ENCODE measurements at places on chromosomes 5 and 9.

DNA sequence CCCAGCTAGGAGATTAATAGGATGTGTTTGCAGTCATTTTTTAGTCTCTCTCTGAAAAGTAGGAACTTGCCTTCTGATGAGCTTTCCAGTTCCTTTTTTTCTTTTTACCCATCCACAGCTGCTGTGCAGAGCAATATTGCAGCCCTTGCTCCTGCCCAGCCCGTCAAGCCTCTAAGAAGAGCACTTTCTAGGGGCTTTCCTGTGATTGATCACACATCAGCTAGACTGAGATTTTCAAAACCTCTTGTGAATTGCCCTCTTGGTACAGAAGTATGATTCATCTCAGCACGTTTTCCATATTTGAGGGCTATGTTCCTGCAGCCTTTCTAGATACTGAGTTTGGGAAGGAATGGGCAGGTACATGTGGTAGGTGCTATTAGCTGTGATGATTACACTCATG lies 93.9 kb downstream of the GALNT10 start:
- no peak for DNase-seq

GRCh38 chr5:6576861-6577501 lies 55.9 kb downstream of the NSUN2 start:
- peak; percentile 43 for DNase-seq

DNA sequence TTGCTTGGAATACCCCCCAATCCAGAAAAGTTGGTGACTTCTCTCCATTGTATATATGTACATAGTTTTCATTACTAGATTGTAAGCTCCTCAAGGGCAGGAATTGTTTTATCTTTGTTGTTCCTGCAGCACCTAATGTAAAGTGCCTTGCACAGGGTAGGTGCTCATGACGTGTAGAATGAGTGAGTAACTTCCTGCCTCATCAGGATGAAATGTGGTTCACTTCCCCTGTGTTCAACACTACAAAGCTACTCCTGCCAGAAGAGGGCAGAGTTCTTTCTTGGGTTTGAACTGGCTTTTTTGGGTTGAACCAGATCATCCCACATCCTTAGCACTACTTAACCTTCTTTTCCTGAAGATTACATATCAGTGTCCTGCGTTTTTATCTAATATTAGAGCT lies 23.9 kb downstream of the GTF3C4 start:
- DNase-seq = peak; percentile 35

- no peak for DNase-seq
Measured at GRCh38 chr5:81908044-81908443, 63.8 kb upstream of the ATG10 start.

DNA sequence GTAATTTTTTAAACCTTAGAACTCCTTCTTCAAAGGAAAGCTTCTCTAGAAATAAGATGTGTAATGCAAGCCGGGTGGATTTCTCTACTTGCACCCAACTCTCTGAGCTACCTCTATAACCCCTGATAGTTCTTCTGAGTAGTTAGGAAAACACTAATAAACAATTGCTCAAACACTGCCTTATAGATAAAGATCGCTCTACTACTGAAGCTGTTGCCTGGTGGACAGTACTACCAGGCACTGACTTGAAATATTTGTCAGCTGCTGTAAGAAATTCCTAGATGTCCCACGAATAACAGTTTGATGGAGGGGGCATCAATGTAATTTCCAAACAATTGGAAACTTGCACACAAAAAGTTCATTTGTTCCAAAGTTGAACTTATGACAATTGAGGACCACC lies 42.0 kb downstream of the NR3C1 start:
- no peak for DNase-seq

DNA sequence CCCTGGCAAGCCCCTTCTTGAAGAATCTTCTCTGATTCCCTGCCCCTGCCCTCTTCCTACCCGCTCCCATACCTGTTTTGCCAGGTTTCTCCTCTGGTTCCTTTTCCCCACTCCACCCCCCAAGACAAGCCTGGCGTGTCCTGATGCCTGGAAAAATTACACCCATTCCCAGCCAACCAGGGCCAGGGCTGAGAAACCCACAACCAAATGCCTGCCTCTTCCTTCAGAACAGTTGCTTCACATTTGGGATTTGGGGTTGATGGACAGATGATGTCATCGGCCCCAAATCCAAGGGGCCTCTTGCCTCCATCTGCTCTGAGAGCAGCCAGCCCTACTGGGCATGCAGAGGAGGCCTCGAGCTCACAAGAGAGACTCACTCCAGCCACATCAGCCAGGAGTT lies 8.8 kb upstream of the NEK6 start:
- peak; percentile 84 for DNase-seq

- DNase-seq = peak; percentile 64
Measured at GRCh38 chr9:14488421-14489190, 174.7 kb upstream of the NFIB start.

DNA sequence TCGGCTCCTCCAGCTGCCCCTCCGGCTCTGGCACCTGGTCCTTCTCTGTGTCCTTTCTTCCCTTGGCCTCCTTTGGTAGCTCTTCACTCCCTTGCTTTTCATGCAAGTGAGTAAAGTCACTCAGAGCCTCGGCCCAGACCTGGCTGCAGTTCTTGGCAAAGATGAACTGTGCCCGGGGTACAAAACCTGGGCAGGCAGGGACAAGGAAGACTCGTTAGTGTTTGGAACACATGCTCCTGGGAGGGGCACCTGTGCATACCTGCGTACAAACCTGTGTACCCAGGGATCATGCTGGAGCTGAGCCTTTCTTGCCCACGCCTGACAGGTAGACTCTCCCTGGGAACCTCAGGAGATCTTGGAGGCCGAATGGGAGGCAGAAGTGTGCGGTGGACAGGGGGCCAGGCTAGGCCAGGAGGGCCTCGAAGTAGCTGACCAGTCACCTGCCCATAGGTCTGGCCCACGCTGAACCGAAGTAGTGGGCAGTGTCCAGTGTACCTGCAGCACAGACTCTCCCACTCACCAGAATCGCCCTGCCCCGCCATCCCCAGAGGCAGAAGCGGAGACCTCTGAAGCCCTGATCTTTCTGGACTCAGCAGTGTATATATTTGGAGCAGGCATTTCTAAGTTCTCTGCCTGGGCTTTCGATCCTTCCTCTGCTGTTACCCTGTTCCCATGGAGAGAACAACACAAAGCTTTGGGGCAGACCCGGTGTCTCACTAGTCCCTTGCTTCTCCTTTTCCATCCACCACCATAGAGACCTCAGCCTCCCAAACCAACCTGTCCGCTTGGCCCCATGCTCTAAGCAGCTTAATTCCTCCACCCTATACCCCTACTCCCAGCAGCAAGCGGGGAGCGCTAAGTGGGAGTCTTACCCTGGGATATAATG lies 41.9 kb upstream of the TESK1 start:
- no peak for DNase-seq

Data from SJCRH30 (cell line).